Lower lobe of right lung (tissue), 2 donors: ENCODE measurements at places on chromosomes 3 and 15. TPM values are rescaled to one million over a fixed set of nuclear protein-coding genes. Genes with fewer than 3 reads are reported as not detected.
A peak's percentile ranks its signal among the peaks of the same experiment; 100 is the strongest.

The SLC6A11 gene
- total RNA-seq, result not detected

DNA sequence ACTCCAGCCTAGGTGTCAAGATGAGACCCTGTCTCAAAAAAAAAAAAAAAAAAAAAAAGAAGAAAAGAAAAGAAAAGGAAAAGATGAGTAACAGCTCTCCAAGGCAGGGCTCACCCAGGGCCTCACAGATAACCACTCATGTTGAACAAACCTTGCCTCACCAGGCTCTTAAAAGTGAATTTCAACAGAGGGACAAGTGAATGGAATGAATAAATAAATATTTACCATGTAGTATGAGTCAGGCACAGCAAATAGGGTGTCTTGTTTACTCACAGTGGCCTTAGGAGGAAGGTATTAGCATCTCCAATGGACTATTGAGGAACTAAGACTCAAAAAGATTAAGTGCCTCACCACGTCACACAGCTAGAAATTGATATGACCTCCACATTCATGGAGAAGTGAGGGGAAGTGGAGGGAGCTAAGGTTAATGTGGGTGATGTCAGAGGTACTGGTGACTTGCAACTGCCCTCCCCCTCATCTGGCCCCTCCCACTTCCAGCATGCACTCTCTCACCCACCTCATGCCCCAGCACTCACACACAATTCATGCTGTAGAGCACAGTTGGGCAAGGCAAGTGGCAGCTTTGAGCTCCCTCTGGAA, 255.5 kb downstream of the UACA start:
- no peaks in the 10 kb centered on the region for H3K27me3 ChIP-seq
- peak; percentile 73 for DNase-seq
- H3K27ac ChIP-seq, result peak overlapping the region; percentile 53
- H3K36me3 ChIP-seq, result no peaks in the 10 kb centered on the region
- no peak overlapping the region for H3K4me3 ChIP-seq

DNA sequence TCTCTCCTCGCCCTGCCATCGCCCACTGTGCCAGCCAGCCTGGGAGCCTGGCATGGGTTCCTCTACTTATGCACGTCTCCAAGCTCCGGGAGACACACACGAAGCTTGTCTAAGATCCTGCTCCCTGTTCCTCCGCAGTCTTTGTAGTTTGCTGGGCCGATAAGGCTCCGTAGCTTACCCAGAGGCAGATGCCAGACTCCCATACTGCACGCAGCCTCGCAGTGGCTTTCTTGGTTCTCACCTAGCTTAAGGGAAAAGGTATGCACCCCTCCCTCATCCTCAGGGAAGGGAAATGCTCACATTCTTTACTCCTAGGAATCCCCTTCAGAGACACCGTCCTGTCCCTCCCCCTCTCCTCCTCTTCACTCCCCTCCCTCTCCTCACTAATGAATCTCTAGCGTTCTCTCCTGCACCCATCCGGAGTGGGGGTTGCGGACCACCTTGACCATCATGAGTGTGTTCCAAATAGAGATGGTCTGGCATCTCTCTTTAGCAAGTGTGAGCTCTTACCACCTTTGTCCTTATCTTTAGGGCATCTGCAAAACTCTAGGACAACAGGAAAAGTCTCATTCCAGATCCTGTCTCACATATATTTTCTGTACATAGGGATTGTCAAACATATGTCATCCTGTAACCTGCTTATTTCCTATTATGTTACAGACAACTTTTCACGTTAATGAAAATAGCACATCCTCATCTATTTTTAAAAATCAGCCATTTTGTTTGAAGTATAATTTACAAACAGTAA, 56.5 kb downstream of the TMEM266 start:
- no peaks in the 10 kb centered on the region for H3K4me1 ChIP-seq
- no peak overlapping the region for H3K4me3 ChIP-seq
- H3K27ac ChIP-seq, result no peak overlapping the region
- H3K27me3 ChIP-seq, result no peaks in the 10 kb centered on the region

DNA sequence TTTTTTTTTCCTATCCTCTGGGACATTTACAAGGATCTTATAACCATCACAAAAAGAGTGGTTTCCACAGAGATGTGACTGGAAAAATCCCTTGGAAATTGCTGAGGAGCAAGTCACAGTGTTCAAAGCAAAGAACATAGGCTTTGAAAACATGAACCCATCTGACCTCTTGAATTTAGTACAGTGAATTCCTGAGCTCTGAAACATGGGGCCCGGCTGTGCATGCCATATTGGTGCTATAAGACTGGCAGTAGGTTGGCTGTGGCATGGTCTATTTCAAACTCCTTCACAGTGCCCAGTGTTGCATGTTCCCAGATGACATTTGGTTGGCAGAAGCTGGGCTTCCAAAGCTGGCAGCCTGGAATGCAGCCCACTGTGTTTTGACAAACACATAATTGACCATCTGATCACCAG, 202.2 kb downstream of the TIGIT start:
- no peak for DNase-seq
- H3K4me3 ChIP-seq, result no peak overlapping the region
- no peak overlapping the region for H3K27ac ChIP-seq
- H3K27me3 ChIP-seq, result no peaks in the 10 kb centered on the region

The IMPG2 gene
- 0.21 TPM for total RNA-seq

- H3K27ac ChIP-seq, result no peak overlapping the region
- no peak overlapping the region for H3K4me3 ChIP-seq
- H3K36me3 ChIP-seq, result no peaks in the 10 kb centered on the region
- DNase-seq, result no peak
- no peaks in the 10 kb centered on the region for H3K27me3 ChIP-seq
These were observed 50.4 kb upstream of the TRA2B start for GRCh38 chr3:185988080-185988815.

The GPR27 gene
- 2.6 TPM for total RNA-seq

GRCh38 chr3:195543500-195544229, 540 bp upstream of the PPP1R2 start:
- no peaks in the 10 kb centered on the region for H3K36me3 ChIP-seq
- peak; percentile 53 for DNase-seq
- peak overlapping the region; percentile 94 for H3K27ac ChIP-seq
- H3K4me1 ChIP-seq, result peaks cover 57% of the 10 kb centered on the region

- H3K27ac ChIP-seq, result no peak overlapping the region
- no peaks in the 10 kb centered on the region for H3K4me1 ChIP-seq
- no peaks in the 10 kb centered on the region for H3K27me3 ChIP-seq
- H3K4me3 ChIP-seq, result no peak overlapping the region
- no peak for DNase-seq
These were observed 122.2 kb downstream of the RTP4 start for GRCh38 chr3:187490366-187490765.

- DNase-seq, result peak; percentile 64
- H3K27ac ChIP-seq, result no peak within 1 kb of the TSS
- H3K4me3 ChIP-seq, result no peak within 1 kb of the TSS
- H3K4me1 ChIP-seq, result peaks cover 15% of the 10 kb centered on the region
These were observed at the start of gene CCDC33 for GRCh38 chr15:74235962-74236361. Gene CCDC33, plus strand, starts transcription at chr15:74236326. Its CDS starts 394 bp downstream, at chr15:74236720.
